ENCODE measurements at places on chromosomes 2 and 18.

- no peak for DNase-seq
These were observed 42.5 kb downstream of the WDR35 start for GRCh38 chr2:19947184-19947940.

DNA sequence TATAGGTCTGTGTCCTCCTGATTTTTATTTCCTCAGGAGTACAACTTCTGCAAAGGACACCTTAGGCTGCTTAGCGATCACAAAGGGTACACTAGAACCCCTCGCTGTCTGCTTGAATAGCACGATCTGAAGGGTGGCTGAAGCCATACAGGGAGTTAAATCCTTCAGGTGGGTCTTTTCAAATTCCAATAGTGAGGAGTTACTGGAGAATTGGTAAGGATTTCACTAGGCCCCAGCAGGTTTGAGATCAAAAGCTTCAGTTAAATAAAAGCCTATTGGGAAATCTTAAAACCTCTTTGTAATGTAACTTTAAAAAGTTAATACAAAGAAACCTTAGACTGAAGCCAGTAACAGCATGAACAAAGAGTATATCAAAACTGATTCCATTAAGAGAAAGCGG, 613.1 kb downstream of the ZEB2 start:
- no peak for DNase-seq

DNA sequence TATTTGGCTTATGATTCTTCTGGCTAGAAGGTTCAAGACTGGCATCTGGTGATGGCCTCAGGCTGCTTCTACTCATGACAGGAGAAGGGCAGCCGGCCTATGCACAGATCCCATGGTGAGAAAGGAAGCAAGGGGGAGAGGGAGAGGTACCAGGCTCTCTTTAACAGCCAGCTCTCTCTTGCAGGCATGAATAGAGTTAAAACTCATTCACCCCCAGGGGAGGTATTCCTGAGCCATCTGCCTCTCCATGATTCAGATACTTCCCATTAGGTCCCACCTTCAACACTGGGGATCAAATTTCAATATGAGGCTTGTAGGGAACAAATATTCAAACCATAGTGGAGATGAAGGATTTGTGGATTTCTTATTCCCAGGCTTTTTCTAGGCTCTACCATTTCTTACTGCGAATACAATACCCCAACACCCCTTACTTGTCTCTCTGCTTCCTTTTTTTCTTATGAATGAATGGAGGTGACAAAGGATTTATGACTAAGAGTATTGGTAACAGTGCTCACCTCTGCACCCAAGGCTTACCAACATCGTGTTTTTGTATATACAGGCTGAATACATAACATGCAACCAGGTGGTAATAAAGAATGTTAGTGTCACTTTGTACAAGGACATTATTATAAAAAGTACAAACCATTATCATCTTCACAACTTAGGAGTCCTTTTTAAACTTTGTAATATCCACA, 454.6 kb upstream of the TRIB2 start:
- peak; percentile 76 for DNase-seq

- DNase-seq = no peak
These were observed 23.6 kb upstream of the VWA3B start for GRCh38 chr2:98063291-98063854.

GRCh38 chr2:42156721-42157120, 12.4 kb upstream of the EML4 start:
- DNase-seq = no peak

Data from NCI-H187 treated with DMSO at 0.1 percent for 48 hours (cell line).